ENCODE measurements at places on chromosomes 3 and 15.

DNA sequence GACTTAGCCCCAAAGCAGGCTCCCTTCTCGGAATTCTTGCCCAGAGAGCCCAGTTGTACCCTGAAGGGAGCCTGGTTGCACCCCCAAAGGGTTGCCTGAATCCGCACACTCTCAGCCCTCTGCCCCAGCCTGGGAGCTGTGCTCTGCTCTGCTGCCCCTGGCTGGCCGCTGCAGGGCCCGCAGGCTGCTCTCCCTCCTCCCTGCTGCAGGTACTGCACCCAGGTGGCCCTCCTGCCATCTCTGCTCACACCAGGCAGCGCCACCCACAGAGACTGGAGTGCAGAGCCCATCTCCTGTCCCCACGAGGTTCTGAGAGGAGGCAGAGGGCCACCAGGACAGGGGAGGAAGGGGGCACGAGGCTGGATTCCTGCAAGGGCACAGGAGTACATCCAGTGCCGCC, 134.2 kb upstream of the NSMCE3 start:
- DNase-seq, result no peak

DNA sequence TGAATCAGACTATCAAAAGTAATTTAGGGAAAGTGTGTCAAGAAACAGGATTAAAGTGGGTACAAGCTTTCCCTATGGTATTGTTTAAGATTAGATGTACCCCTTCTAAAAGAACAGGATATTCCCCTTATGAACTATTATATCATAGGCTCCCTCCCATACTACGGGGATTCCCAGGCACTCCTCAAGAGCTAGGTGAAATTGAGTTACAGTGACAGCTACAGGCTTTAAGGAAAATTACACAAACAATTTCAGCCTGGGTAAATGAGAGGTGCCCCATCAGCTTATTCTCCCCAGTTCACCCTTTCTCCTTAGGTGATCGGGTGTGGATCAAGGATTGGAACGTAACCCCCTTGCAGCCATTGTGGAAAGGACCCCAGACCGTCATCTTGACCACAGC, 240.8 kb upstream of the CNTN6 start:
- no peak for DNase-seq

DNA sequence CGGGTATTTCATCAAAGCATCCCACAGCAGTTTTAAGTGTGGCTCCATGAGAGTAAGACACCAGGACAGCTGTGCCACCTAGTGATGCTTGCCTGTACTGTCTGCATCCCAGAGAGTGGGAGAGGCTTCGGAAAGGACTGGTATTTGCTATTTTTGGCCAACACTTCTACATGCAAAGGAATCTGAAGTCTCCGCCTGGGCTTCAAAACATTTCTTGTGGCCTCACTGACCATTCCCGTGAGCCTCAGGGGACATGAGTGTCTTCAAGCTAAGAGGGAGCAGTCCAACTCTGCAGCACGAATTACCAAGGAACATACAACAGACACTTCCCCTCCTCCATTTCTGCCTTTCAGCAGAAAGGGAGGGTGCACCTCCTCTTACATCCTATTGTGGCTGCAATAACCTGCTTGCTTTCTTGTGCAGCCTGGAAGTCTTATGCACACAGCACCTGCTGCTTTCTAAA, 177.5 kb downstream of the RORA start:
- peak; percentile 80 for DNase-seq

- DNase-seq, result peak; percentile 17
These were observed 344.2 kb upstream of the TPRG1 start for GRCh38 chr3:188827576-188827975.

GRCh38 chr3:100518983-100519382, 26.6 kb downstream of the TMEM45A start:
- no peak for DNase-seq

DNA sequence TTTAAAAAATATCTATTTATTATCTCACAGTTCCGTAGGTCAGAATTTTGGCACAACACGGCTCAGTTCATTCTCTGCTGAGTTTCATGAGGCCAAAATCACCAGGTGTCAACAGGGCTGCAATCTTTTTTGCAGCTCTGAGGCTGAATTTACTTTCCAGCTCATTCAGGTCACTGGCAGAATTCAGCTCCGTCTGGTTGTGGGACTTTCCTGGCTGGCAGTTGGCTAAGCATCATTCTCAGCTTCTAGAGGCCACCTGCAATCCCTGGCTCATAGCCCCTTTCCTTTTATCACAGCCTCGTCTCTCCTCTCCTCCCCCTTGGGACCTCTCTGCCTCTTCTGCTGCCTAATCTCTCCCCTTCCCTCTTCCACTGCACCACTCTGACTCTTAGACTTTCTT, 174.0 kb upstream of the WNT5A start:
- DNase-seq, result no peak

GRCh38 chr3:159781867-159782266, 206.8 kb upstream of the IL12A start:
- DNase-seq, result no peak

DNA sequence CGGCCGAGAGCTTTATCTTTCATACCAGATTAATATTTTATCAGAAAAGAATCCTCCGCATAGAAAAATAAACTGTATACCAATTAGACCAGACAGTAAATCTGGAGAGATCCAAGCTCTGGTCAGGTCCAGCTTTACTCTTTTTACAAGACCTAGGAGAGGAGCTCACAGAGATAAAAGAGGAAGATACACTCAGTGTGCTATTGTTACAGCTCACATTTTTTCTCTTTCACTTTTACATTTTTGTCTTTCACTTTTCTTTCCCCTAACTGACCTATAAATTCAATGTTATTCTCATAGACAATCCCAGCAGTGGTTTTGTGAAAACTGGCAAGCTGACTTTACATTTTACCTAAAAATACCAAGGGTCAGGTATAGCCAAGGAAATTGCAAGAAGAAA, 55.8 kb downstream of the GUCA1C start:
- no peak for DNase-seq

- peak; percentile 70 for DNase-seq
These were observed 30.0 kb upstream of the NR2E3 start for GRCh38 chr15:71780115-71780976.

- no peak for DNase-seq
These were observed 46.8 kb upstream of the POMGNT2 start for GRCh38 chr3:43152649-43153048.

GRCh38 chr3:16245609-16246008, 19.1 kb downstream of the DPH3 start:
- DNase-seq, result no peak

GRCh38 chr3:53024315-53024714, 21.6 kb downstream of the SFMBT1 start:
- DNase-seq, result no peak

DNA sequence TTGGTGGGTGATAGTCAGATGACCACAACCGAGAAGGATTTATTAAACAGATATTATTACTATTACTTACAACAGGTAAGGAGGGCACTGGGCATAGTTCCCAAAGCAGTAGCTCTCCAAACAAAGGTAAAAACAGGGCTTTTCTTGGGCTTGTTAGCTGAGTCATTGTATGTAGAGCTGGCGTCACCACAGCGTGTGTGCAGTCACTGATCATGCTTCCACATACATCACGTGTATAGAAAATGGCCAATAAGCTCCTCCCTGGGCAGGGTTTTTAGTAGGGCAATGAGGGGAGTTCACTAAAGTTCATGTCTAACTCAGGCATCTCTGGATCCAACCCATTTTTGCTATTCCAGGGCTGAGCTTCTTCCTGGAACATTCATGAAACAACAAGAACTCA, 5.8 kb upstream of the SAMMSON start:
- no peak for DNase-seq

DNA sequence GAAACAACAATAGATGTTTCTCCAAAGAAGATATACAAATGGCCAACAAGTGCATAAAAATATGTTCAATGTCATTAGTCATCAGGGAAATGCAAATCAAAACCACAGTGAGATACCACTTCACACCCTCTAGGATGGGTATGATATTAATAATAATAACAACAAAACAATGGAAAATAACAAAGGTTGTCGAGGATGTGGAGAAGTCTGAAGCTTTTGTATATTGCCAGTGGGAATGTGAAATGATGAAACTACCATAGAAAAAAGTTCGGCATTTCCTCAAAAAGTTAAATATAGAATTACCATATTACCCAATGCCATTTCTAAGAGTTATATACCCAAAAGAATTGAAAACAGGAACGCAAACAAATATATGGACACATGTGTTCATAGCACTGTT, 10.8 kb downstream of the BHLHE40 start:
- no peak for DNase-seq
